ENCODE measurements at places on chromosomes 13 and 19. TPM values are rescaled to one million over a fixed set of nuclear protein-coding genes. Genes with fewer than 3 reads are reported as not detected.

AMER2 gene
- not detected for total RNA-seq

ZNF44 gene
- 0.80 TPM for total RNA-seq

B3GNT8 gene
- not detected for total RNA-seq

LGI4 gene
- 0.27 TPM for total RNA-seq

ZNF439 gene
- not detected for total RNA-seq

C3 gene
- total RNA-seq = 40.0 TPM

POU2F2 gene
- 0.33 TPM for total RNA-seq

ONECUT3 gene
- total RNA-seq = not detected

FBXO27 gene
- 6.0 TPM for total RNA-seq

STK11 gene
- total RNA-seq = 40.8 TPM

KLF12 gene
- total RNA-seq = 1.9 TPM

SEMA6B gene
- total RNA-seq = 6.3 TPM

CRX gene
- not detected for total RNA-seq

SLC6A16 gene
- total RNA-seq = 1.2 TPM

LAIR2 gene
- total RNA-seq = not detected

ACP5 gene
- total RNA-seq = not detected

CDX2 gene
- total RNA-seq = 1.1 TPM

KANK3 gene
- 4.5 TPM for total RNA-seq

SYCN gene
- total RNA-seq = not detected

SH2D3A gene
- total RNA-seq = 13.3 TPM

TMPRSS9 gene
- total RNA-seq = 0.08 TPM

COX7A1 gene
- not detected for total RNA-seq

ZNF112 gene
- 2.5 TPM for total RNA-seq

ZNF816 gene
- 0.07 TPM for total RNA-seq

ZNF681 gene
- total RNA-seq = 0.02 TPM

CGB1 gene
- not detected for total RNA-seq

ZNF586 gene
- total RNA-seq = 6.4 TPM

PSPN gene
- 0.88 TPM for total RNA-seq

RAB4B gene
- 19.1 TPM for total RNA-seq

RXFP2 gene
- total RNA-seq = not detected

SRRM5 gene
- total RNA-seq = 0.81 TPM

SBK2 gene
- total RNA-seq = 2.9 TPM

CD70 gene
- total RNA-seq = 23.1 TPM

SPRED3 gene
- 3.1 TPM for total RNA-seq

ZNF101 gene
- total RNA-seq = 5.5 TPM

TUBA3C gene
- not detected for total RNA-seq

LRRC63 gene
- total RNA-seq = not detected

ZNF561 gene
- 10.8 TPM for total RNA-seq

KLK15 gene
- not detected for total RNA-seq

ZNF30 gene
- 5.9 TPM for total RNA-seq

ZNF583 gene
- total RNA-seq = 2.0 TPM

OXGR1 gene
- not detected for total RNA-seq

SULT2A1 gene
- not detected for total RNA-seq
